ENCODE measurements at places on chromosomes 2 and 18.

- peak; percentile 7 for DNase-seq
Observed at GRCh38 chr18:76126327-76126726, 368.7 kb downstream of the ZNF516 start.

GRCh38 chr18:31309115-31309514 lies 8.8 kb upstream of the DSG1 start:
- DNase-seq: no peak

DNA sequence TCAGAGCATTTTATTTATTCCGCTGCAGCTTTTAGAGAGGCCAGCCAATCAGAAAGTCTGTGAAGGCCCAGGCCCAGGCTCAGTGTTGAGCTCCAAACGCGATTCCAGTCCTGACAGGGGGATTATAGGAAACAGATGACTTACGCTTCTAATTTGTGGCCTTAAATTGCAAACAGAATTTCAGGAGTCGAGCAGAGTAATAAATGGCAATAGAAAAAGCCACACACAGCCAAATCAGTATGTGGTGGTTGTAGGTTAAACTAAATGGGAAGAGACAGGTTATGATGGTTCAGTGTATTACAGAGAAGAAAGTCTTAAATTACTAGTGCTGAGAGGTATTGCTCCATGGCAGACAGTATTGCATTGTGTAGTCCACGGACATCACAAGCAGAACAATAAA lies 131.0 kb upstream of the ZEB2 start:
- no peak for DNase-seq

DNA sequence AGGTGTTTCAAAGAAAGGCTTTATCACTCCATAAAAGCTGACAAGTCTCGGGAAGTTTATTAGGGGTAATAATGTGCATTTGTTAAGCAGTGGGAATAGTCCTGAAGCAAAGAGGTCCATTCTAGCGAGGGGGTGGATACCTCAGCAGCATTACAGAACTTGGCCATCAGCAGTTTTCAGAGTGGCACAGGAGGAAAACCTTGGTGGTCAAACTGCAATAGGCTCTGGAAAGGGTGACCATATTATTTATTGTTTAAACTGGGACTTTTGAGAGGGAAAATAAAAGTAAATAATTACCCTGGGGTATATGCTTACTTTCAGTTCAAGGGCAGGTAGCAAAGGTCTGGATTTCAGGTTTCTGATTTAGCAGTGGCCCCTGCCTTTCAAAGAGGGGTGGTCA lies 115.5 kb upstream of the KLHL14 start:
- no peak for DNase-seq

All from brain (organoid and tissue), 16 donors.